ENCODE measurements at places on chromosomes 5 and 9.

- DNase-seq, result peak; percentile 42
These were observed 6.9 kb downstream of the NOL6 start for GRCh38 chr9:33466565-33467495.

GRCh38 chr9:126474786-126475485 lies 138.8 kb upstream of the LMX1B start:
- no peak for DNase-seq

GRCh38 chr5:103523319-103523718 lies 39.3 kb downstream of the NUDT12 start:
- DNase-seq, result no peak

GRCh38 chr9:110027671-110028081 lies 180.3 kb downstream of the C9orf152 start:
- no peak for DNase-seq

GRCh38 chr5:154679501-154679900 lies 75.7 kb upstream of the LARP1 start:
- DNase-seq, result no peak

DNA sequence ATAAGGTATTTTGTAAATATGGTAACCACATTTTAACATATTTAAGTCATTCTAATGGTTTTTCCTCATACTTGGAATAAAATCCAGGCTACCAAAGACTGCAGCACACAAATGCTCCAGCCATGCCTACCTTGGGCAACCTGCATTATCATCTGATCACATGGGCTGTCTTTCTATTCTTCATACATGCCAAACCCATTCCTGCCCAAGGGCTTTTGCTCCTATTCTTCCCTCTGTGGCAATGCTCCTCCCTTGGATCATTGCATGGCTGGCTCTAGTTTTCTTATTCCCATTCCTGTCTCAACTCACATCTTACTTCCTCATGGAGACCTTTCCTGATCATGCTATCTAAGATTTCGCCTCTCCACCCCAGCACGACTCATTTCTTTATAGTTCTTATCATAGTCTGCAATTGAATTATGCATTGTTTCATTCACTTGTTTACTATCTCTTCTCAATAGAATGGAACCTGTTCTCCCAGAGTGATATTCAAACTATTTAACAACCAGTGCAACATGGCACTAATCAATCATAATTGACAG lies 54.9 kb upstream of the C5orf46 start:
- no peak for DNase-seq

DNA sequence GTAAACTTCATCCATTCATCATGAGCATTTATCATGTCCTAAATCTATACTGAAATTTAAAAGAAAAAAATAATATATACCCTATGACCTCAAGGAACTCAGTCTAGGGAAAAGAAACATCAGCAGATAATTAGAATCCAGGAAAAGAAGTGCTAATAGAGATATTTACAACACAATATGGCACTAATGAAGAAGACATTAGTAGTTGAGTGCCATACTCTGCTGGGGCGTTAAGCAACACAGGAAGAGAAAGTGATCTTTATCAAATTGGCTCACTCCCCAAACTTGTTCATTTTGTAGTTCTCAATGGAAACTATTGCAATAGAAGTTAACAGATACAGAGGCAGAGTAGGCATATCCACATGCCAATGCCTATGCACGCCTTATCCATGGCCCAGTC lies 27.5 kb downstream of the GABRA6 start:
- no peak for DNase-seq

- no peak for DNase-seq
These were observed at the start of gene EDIL3 for GRCh38 chr5:84384604-84385575. EDIL3 (minus strand) TSS chr5:84384880; CDS start chr5:84384374, 506 bp downstream.

DNA sequence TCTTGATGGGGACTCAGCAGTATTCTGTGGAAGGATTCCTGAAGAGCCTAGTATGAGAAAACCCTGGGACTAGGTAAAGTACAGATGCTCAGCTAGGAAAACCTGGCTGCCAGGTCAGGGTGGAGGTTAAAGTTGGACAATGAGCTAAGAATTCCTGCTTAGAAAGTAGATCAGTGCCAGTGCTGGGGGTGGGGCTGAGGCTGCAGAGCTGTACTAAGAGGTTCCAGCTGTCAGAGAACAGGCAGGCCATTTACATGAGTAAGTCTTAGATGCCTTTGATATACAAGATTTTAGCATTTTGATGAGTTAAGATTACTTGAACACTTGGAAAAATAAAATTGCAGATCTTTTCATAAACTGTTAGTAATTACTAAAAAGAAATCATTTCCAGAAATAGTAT lies 332.3 kb upstream of the NUDT12 start:
- no peak for DNase-seq

DNA sequence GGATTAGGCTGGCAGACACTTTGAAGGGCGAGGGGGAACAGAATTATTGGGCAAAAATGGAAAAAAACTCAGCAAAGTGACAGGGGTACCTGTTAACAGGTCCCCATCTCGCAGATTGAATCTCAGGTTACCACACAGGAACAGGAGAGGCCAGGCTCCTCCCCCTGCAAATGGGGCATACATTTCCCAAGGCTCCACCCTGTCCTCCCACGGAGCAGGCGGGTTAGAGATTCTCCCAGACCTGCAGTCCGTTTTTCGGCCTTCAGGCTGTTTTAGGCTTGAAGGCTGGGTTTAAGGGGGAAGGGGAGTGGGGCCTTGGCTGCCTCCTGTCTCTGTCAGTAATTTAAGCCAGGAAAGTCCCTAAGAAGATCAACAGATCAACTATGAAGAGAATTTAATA lies 42.7 kb downstream of the LRRC70 start:
- no peak for DNase-seq

GRCh38 chr9:99143655-99144054 lies 38.7 kb downstream of the TGFBR1 start:
- DNase-seq, result no peak

- no peak for DNase-seq
These were observed 2.0 kb downstream of the NIPBL start for GRCh38 chr5:36878392-36879082.

- no peak for DNase-seq
These were observed 56.2 kb downstream of the DENND4C start for GRCh38 chr9:19286634-19287188.

- DNase-seq, result no peak
These were observed 88.8 kb downstream of the PHF2 start for GRCh38 chr9:93665128-93665636.

DNA sequence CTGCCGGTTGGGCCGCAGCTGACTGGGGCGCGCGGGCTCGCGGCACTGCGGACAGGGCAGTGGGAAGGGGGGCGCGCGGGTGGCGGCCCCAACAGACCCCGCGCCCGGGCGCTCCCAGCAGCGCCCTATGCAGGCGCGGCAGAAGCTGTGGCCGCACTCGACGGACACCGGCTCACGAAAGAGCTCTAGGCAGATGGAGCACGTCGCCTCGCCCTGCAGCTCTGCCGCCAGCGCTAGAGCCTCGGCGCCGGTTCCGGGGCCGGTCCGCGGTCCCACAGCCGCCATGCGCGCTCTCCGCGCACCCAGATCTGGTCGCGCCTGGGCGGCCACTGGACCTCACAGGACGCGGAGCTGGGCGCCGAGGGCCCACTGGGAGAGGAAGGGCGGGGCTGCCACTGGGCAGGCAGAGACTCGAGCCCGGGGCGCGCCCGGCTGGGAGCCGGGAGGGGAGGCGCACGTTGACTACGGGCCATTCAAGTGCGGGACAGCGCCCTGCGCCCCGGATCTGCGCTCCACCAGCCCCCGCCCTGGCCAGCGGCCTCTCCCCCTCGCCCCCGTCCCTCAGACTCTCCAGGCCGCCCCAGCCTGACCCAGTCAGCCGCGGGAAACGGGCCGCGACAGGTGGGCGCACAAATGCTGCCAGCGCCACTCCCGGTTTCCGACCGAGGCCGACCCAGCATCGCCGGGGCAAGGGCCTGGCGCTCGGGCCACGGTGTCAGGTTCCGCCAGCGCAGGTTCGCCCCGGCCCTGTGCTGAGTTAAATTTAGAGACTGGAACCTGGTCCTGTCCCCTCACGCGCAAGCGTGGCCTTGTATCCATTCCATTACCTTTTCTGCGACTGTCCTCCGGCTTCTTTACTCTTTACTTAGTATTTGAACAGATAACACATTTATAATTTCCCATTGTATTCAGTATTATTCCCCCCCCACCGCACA lies at the start of gene TRIM7:
Gene TRIM7 (minus strand): TSS at position 371 of the 935 bp plus-strand sequence. CDS start 86 bp downstream, at position 285.
- DNase-seq, result no peak

DNA sequence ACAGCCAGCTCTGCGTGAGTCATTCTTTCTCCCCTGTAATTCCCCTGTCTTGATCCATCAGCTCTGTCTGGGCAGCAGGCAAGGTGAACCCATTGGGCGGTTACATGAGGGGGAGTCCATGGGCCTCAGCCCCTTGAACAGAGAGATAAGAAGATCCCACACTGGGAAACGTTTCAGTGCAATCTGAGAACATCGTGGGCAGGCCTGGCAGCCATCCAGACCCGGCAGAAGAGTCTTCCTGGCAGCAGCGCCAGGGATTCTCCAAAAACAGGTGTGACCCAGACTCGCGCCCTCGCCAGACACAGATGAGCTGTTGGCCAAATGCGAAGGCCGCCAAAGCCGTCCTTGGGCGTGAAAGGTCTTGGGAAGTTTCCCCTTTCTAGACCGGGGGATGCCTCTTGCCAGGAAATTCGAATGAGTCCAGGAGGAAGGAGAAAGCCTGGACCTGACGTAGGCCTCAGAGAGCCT lies 6.4 kb upstream of the SLC12A7 start:
- no peak for DNase-seq

- no peak for DNase-seq
These were observed 146.1 kb upstream of the RANBP3L start for GRCh38 chr5:36447776-36448175.

- no peak for DNase-seq
These were observed 16.3 kb upstream of the DCP2 start for GRCh38 chr5:112960315-112960714.

GRCh38 chr9:38720083-38720745 lies at the start of gene FAM240B:
FAM240B (minus strand) TSS chr9:38720133; CDS start chr9:38703999, 16,134 bp downstream.
- DNase-seq, result no peak

DNA sequence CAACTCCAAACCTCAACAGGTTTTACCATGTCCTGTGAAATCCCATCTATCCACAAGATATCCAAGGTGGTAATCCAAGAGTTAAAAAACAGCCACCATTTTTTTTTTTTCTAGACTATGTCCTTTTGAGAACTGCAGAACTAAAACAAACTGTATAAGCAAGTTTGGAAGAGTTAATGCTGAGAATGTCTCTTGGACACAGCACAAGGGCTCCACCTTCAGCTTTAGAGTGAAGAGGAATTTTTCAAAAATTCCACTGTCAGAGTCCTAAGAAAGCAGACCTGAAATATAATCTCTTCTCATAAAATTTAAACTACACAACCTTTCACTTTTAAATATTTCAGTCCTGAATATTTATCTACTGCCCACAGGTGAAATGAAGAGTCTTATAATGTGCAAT lies 167.8 kb upstream of the CCNG1 start:
- DNase-seq, result no peak

GRCh38 chr9:13128266-13128860 lies 151.1 kb downstream of the MPDZ start:
- no peak for DNase-seq

DNA sequence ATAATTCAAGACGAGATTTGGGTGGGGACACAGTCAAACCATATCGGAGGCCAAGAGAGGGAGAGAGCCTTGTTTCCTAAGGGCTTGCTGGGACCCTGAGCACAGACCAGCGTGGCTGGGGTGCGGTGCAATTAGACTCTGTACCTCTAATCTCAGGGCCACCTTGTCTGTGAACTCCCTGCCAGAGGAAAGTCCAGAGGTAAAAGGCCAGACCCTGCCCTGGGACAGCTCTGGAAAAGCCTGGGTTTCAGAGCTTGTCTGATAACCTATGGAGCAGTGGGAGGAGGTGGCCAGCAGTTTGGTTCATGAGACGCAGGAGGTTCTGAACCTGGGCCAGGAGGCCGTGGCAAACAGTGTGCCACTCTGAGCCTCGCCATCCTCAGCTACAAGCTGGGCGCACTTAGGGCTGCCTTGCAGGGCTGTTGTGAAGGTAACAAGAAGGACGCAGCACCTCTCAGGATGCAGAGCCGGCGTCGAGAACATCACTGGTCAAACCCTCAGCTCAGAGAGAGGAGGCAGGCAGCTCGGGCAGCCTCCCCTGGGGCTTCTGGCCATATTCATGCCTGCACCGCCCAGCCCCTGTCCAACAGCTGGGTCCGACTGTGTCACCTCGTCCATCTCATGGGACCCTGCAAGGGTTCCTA lies 4.8 kb upstream of the DOLPP1 start:
- DNase-seq, result no peak

- no peak for DNase-seq
These were observed 315.8 kb downstream of the CSNK1G3 start for GRCh38 chr5:123827811-123828210.

DNA sequence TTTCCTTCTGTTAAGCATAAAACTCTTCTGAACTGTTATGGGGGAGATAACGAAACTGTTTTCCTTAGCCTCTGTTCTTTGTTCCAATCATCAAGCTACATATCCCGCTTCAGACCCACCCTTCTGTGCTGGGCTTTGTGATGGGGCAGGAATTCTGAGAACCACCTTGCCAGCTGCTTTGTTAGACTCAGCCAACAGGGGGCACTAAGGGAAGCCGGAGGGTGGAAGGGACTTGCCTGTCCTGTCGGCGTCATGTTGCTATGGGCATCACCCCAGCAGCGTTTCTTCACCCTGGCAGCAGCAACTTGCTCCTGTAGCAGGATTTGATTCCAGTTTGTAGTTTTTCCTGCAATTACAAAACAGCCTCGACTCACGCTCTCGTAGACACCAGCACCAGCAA lies 169.1 kb downstream of the CAAP1 start:
- no peak for DNase-seq

Measured in activated gamma-delta T cell (primary cell).